ENCODE measurements at places on chromosomes 16 and 17. TPM values are rescaled to one million over a fixed set of nuclear protein-coding genes. Genes with fewer than 3 reads are reported as not detected.

SLC46A1 gene
- total RNA-seq, result 9.2 TPM

CDRT15L2 gene
- not detected for total RNA-seq

COX10 gene
- 27.8 TPM for total RNA-seq

C16orf90 gene
- total RNA-seq, result not detected

ST6GALNAC1 gene
- total RNA-seq, result 5.0 TPM

ASIC2 gene
- total RNA-seq, result not detected

Data from right cardiac atrium (tissue), 5 donors.